ENCODE measurements at places on chromosomes 11 and 22.

GRCh38 chr11:78046486-78046854 lies 17.2 kb upstream of the THRSP start:
- no peak for DNase-seq

DNA sequence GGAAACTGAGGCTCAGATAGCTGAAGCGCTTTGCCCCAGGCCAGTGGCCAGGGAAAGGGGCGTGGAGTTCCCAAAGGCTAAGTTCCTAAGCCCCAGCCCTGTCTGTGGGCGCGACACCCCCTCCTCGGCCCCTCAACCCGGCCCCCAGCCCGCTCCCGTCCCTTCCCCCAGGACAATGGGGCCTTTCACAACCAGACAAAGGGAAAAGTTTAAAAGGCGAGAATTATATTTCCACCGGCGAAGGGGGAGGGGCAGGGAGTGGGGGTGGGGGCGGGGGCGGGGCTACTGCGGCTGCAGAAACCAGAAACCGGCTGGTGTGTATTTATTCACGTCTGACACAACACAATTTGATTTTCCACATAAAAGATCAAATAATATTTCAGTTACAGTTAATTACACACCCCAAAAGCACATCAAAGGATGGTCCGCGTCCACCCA lies 192.1 kb downstream of the MN1 start:
- DNase-seq: no peak

DNA sequence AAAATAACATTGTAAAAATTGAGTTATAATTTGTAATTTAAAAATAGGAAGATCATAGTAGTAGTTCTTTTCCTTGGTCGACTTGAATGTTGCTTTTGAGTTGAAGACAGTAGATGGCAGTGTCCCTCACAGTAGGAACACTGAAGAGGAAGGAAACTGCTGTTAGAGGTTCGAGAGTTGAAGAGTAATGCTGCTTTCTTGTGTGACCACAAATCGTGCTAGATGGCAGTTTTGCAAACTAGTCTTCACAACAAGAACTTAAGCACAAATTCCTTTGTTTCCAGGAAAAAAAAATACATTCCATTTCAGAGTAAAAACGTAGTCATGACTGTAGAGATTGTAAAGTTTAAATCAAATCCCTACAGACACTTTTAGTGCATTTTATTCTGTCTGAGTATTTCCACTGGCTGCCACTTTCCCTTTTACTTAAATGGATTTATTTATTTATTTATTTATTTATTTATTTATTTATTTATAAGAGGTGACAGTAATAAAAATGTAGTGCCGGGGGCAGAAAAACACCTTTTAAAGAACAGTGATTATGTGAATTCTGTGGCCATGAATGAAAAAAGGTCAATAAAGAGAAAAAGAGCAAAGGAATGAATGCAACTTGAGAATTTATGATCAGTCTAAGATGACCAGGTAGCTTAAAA lies 54.6 kb downstream of the SPECC1L start:
- no peak for DNase-seq

GRCh38 chr11:63015521-63016215 lies at the start of gene SLC22A8:
SLC22A8 (minus strand) TSS chr11:63015841; CDS start chr11:63014958, 883 bp downstream.
- DNase-seq: no peak

DNA sequence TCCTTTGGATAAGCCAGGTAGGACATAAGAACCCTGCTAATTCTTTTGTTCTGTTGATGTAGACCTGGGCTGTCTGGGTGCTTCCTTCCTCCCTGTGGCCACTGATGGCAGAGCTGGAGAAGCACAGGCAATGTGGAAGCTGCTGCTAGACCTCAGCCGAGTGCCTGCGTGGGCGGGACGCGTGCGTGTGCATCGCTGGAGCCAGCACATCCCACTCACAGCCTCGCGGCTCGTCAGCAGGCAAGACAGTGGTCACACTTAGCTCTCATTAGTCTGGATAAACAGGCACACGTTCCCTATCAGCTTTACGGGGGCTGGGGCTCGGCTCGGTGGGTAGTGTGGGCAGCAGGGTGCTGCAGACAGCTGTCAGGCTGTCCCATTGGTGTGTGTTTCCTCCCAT lies 155.7 kb downstream of the GRIK4 start:
- DNase-seq: no peak

DNA sequence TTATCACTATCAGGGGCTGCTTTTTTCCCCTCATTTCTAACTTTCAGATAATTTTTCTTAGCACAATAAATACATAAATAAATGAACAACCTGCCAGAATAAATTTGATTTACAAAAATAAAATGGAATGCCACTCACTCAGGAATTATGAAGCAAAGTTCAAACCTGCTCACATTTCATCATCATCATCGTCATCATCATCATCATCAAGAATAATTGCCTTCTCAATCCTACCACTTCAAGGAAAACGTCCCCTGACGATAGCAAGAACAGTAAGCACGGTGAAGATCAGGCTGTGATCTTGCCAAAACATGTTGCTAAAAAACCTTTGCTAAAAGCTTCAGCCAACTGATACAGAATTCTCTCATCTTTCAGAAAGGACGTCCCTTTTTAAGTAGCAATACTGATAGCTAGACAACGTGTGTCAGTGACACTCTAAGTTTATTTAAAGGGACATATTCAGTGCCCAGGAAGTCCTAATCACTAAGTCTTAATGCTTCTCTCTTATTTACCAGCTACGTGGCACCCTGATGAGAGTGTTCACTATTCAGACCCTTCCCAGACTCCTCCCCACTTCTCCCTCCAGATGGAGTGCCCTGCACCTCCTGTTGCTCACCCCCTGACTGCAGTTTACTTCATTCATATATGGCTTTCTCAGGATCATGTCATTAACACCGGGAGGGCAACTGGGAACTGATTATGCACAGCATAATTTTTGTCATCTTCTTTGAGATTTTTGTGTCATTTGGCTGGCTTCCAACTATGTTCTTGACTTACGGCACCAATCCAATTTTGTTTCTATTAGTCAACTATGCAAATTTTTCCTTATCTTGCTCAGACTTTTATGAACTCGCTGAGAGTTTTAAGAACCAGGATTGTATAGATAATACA lies 200.1 kb upstream of the GUCY1A2 start:
- DNase-seq: no peak

- DNase-seq: no peak
Observed at GRCh38 chr11:2164861-2165555, 4.0 kb upstream of the INS start.

GRCh38 chr11:131056036-131056435 lies 139.8 kb upstream of the SNX19 start:
- no peak for DNase-seq

GRCh38 chr22:43320943-43321900 lies 21.9 kb downstream of the SCUBE1 start:
- DNase-seq: peak; percentile 32

GRCh38 chr11:100791103-100791502 lies 104.0 kb downstream of the ARHGAP42 start:
- no peak for DNase-seq

DNA sequence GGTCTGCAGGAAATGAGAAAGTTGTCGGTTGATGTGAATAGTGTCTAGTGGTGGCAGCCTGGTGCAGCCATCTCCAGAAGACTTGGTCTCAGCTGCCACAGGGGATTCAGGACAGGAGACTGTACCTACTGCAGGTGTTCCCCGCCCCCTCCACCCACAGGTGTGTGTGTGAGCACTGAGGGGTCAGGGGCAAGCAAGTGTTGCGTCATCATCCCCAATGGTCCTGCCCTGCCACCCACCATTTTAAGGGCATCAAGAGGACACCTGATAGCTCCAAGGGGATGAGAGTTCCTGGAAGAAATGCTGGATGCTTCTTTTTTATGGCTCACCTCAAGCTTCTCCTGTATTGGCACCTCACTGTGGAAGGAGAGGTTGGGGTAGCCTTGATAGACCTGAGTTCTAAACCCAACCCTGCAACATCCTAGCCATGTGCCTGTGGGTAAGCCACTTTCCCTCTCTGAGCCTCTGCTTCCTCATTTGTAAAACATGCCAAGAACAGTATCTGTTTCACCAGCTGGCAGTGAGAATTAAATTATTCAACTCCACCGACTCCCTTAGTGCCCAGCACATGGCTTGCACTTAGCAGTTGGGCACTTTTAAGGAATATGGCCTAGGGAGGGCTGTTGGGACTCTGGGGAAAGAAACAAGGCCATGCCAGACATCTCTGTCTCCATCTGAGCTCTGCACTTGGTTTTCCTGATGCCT lies 6.1 kb downstream of the C11orf91 start:
- DNase-seq: no peak

DNA sequence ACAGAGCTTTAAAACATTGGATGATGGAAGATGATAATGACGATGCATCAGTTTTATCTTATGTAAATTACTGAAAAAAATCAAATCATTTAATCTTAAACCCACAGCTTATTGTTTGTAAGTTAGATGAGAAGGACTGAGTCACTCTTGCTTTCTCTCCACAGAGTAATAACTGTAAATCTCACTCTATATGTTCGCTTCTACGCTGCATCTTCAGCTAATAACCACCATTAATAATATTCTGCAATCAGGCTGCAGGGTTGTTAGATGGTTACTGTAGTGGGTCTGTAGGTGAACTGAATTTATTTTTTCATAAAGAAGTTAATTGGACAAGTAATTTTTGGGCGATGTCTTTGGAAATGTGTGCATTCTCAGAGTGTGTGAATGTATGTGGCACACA lies 260.0 kb downstream of the FAT3 start:
- DNase-seq: no peak

DNA sequence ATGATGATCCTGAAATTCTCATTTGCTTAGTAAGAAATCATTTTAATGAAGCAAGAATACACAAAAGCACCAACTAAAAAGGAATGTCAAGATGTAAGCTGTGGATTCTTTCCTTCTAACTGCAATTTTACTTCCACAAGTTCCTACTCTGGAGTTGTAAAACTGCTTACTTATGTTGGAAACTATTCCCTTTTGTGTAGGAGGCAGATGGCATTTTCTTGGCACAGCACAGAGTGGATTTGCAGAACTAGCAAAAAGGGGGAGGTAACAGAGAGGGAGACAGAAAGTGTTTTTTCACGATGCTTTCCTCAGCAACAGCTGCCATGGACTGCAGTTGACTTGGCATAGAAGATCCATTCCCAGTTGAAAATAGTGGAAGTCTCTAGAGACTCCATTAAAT lies 1112.0 kb upstream of the RAG2 start:
- no peak for DNase-seq

GRCh38 chr11:46886211-46886610 lies 32.1 kb downstream of the LRP4 start:
- no peak for DNase-seq

All from aorta (tissue), 5 donors.